Stimulated activated effector memory CD8-positive, alpha-beta T cell treated with anti-CD3 and anti-CD28 coated beads, Interleukin-12 subunit alpha, Interleukin-12 subunit beta, amount 100 ng/mL, for 72 hours (primary cell): ENCODE measurements at places on chromosomes 11 and 22.
A peak's percentile ranks its signal among the peaks of the same experiment; 100 is the strongest.

GRCh38 chr11:3161309-3161708 lies 3.8 kb downstream of the OSBPL5 start:
- DNase-seq: no peak

DNA sequence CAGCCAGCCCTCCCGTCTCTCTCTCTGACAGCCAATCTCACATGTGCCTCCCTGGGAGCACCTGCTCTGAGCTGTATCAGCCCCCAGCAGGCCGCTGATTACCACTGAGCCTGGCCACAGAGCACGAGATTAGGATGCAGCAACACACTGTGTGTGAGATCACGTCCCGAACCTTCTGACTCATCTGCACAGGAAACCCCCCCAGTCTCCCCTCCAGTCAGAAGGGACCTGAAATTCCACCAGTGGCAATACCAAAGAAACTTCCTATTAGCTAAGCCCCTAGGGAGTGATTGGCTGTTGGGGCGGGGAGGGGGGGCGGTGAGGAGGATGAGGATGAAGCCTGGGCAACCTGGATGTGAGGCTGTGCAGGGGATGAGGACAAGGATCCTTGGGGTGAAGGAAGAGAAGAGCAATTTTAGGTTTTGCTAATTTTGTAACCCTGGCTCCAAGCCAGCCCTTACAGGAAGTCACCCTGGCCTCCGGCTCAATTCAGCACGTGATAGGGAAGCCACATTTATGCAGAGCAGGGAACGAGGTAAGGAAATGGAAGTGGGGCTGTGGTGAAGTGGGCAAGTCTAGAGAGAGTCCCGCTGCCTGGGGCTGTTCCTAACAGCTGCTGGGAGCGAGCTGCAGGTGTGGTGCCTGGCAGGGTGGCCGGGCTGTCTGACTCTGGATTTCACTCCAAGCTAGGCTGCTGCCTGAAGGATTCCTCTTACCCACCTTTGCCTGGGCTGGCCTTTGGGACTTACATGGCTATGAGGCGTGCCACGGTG lies 1.9 kb downstream of the SLC43A3 start:
- DNase-seq: peak; percentile 66

- no peak for DNase-seq
Measured at GRCh38 chr22:48037618-48038017, 1275.2 kb downstream of the TBC1D22A start.

GRCh38 chr11:104803776-104804175 lies 94.5 kb downstream of the CASP12 start:
- no peak for DNase-seq

GRCh38 chr11:16867097-16867496 lies 128.7 kb downstream of the C11orf58 start:
- no peak for DNase-seq

GRCh38 chr22:19717181-19717580 lies 2.9 kb downstream of the SEPTIN5 start:
- no peak for DNase-seq

- no peak for DNase-seq
Measured at GRCh38 chr22:49502126-49502826, 325.4 kb downstream of the BRD1 start.

- DNase-seq: no peak
Measured at GRCh38 chr11:16815047-16815767, 76.8 kb downstream of the C11orf58 start.

- DNase-seq: no peak
Measured at GRCh38 chr22:24727218-24727851, 47.2 kb downstream of the PIWIL3 start.

- no peak for DNase-seq
Measured at GRCh38 chr22:40334899-40335298, 11.4 kb upstream of the ADSL start.

- no peak for DNase-seq
Measured at GRCh38 chr11:117462183-117462863, 134.7 kb downstream of the CEP164 start.

GRCh38 chr11:27254744-27255446 lies 108.1 kb downstream of the CCDC34 start:
- no peak for DNase-seq

- DNase-seq: no peak
Measured at GRCh38 chr11:106331176-106331575, 253.7 kb downstream of the AASDHPPT start.

DNA sequence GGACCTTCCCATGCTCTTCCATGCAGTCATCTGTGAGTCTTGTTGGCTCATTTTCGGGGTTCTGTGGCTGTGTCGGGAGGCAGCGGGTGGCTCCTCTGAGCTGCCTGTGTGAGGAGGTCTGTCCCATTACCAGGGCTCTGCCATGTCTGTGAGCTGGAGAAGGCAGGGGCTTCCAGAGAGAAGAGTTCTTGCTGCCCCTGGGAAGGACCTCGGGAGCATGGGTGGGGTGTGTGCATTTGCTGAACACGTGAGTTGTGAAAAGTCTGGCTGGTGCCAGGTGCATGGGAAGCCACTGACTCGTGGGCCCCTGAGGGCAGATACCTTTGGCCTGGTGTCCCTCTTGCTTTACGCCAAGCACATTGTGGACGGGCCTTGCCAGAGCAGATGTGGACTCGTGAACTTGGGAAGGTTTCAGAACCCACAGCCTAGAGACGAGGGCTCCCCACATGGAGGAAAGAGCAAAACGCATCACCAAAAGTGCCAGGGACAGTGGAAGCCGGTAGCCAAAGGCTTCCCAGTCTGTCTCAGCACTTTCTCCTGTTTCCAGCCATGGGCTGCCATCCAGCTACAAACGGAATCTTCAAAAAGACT lies 1324.5 kb downstream of the BRD1 start:
- no peak for DNase-seq

DNA sequence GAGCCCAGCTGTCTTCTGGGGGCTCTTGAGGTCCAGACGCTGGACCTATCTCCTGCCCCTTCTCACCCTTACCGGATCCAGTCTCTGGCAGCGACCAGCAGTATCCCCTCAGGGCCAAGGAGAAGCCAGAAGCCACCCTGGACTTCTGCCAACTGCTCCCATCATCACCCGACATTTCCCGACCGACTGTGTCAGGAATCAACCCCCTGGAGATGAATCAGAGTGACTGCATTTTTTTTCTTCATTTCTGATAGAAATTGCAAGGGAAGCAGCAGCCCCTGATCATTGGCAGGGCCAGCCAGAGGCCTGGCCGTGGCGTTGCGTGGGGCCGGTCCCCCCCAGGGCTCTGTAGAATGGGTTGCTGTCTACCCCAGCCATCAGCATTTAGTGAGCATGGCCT lies 5.2 kb upstream of the LIF start:
- DNase-seq: no peak

DNA sequence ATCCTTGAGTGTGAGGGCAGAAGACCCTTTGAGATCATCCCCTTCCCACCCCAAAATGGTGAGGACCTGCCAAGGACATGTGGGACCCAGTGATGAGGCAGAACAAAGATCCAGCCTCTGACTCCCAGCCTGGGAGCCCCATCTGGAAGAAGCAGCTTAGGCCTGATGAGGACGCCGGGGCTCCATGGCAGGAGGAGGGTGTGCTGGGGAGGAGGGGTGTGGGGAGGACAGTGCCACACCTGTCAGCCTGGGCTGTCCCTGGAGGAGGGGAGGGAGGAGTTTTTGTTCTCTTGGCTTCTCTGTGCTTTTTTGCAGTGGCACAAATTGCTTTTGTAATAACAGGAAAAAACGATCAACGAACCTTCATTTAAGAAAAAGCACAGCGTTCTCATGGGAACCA lies 44.4 kb upstream of the DAGLA start:
- no peak for DNase-seq

DNA sequence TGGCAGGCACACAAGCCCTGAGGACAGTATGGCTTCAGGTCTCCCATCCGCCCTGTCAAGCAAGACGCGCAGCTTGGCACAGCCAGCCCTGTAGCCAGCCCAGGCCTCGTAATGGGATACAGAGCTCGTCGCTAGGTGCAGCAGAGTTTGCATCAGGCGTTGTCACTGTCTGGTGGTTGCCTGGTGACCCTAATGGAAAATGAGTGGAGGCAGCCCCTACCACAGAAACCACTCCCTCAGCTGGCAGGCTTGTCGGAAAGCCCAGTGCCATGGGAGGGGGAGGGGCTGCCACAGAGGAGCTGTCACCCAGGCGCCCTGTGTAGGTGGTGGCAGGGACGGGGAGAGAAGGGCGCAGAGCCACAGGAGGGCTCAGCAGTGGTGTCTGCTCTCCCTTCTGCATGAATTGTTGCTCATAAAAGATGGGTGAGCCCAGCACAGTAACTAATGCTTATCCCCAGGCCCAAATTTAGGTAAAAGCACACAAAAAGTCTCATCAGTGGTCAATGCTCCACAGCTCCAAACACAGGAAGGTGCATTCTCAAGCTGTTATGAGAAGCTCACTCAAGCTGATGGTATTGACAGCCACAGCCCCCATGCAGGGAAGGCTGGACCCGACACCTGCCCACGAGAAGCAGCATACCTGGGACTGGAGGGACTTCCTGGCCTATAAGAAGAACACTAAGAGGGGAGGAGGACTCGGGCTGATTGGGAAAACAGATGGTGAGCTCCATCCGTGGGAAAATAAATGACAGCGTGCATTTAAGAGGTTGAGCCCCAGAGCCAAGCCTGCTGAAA lies 164.6 kb downstream of the ETS1 start:
- DNase-seq: peak; percentile 74

DNA sequence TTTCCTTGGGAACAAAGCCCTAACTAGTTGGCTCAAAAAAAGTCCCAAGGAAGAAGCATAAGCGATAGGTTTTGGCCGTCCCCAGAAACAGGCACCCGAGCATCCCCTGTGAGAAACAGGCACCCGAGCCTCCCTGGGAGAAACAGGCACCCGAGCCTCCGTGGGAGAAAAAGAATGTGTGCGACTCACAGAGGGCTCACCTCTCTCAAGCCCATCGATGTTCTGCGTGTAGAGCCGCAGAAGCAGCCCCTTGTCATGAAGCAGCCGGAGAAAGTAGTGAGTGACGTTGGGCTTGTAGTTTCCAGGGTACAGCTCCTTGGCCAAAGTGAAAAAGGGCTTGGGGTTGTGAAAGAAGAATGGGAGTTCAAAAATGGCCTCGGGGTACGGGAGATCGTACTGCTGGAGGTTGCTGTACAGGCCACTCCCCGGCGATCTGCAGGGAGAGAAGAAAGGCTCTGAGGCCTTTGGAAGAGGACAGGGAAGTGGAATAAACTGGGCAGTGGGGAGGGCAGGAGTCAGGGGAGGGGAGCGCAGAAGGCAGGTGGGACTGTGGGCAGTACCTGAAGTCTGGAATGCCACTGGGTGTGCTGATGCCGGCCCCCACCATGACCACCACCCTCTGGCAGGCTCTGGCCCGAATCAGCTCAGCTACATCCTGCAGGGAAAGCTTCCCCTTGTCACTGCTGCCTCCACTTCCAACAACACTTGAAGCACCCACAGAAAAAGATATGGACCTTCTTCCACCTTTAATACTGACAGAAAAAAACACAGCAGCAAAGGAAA lies 3.2 kb downstream of the SIRT3 start:
- DNase-seq: no peak

DNA sequence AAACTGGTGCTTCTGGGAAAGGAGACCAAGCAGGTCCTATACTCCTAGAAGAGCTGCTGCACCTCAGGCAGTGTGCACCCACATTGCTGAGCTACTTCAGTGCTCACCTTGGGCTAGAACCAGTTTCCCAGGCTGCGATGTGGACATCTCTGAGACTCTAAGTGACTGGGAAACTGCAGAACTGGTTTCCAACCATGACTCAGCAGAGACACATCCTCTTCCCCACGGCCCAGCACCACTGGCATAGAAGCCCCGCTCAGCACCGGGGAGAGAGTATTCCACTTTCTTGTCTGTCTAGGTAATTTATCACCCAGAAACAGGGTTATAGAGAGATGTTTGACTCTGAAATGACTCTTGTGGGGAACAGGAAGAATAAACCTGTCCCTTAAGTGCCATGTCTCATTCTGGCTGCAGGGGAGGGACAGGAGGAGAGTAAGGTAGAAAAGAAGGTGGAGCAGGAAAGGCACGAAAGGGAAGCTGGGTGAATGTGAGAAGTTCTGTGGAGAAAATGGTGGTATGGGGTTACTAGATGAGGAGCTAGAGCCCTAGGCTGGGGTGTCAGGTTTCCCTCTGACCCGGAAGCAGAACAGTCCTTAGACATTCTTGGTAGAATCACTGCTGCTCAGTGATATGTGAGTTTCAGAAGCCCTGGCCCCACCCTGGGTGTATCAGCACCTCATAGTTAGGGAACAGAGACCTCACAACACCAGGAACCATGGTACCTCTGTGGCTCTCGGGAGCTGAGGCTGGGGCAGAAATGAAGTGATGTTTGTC lies 340.4 kb upstream of the NCAM1 start:
- no peak for DNase-seq

DNA sequence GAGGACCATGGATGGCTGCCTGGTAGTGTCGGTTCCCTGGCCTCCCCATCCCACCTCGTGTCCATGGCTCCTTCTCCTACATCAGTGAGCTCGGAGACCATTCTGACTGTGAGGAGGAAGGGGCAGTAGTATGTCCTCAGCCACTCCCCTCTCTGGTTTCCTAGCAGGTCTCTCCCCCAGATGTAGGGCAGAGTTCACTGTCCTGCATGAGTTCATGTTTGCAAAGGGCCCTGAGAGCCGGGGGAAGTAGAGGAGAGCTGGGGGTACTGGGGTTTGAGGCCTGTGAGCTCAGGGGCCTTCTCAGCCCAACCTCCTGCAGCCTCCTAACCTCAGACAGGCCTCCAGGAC lies 18.4 kb upstream of the ST3GAL4 start:
- no peak for DNase-seq

DNA sequence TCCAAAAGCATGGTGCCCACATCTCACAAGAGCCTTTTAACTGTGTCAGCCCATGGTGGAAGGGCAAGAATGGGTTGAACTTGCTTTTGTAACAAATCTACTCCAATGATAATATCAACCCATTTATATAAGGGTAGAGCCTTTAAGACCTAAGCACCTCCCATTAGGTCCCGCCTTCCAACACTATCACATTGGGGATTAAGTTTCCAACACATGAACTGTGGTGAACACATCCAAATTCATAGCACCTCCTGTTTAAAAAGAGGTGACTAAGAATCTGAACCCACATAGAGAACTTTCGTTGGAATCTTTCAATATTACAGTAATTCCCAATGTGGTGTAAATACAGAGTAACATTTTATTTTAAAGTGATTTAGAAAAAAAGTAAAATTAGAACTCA lies 9.2 kb upstream of the CNTF start:
- DNase-seq: no peak

- DNase-seq: no peak
Measured at GRCh38 chr11:46733234-46733633, 14.2 kb downstream of the F2 start.

GRCh38 chr11:1259561-1259960 lies 36.7 kb downstream of the MUC5B start:
- no peak for DNase-seq
